Left ventricle myocardium inferior (tissue), 1 donor: ENCODE measurements at places on chromosomes 3 and 15.
A peak's percentile ranks its signal among the peaks of the same experiment; 100 is the strongest.

GRCh38 chr3:70096376-70097066 lies 97.0 kb downstream of the SAMMSON start:
- DNase-seq: no peak

DNA sequence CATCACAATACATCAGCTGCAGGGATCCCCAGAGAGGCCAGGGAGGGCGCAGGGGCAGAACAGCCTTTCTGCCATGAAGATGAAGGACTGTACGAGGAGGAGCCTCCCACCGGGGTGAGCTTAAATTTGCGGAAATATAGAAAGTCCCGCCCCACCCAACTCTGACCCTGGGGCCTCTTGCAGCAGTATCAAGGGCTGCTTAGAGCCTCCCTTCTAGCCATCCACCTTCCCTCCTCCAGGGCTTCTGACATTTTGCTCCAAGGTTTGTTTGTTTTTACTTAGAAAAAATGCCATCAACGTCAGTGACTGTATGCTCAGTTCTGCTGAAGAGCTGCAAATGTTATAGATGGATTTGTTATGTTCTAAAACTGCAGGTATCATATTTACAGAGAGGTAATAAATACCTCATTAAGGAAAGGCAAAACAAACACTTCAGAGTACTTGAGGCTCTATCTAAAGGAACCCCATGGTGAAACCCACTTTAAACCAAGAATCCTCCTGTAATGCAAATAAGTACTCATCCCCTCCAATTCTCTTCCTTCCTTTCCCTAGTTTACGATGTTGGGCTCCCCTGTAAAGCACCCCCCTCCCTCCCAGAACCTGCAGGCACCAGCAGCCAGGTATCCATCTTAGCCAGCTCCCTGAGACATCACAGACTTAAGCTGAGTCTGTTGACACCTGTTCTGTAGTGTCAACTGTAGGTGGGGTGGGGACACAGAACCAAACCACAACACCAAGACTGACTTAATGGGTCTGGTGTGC lies 30.5 kb downstream of the RFTN1 start:
- no peak for DNase-seq

DNA sequence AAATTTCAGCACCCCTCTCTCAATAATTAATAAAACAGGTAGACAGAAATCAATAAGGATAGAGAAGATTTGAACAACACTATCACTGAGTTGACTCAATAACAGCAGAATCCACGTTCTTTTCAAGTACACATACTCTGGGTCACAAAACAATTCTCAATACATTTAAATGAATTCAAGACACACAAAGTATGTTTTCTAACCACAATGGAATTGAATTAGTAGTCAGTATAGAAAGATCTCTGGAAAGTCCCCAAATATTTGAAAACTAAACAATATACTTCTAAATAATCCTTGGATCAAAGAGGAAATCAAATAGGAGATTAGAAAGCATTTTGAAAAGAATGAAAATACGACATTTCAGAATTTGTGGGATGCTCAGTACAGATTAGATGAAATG lies 40.0 kb downstream of the TKT start:
- no peak for DNase-seq

DNA sequence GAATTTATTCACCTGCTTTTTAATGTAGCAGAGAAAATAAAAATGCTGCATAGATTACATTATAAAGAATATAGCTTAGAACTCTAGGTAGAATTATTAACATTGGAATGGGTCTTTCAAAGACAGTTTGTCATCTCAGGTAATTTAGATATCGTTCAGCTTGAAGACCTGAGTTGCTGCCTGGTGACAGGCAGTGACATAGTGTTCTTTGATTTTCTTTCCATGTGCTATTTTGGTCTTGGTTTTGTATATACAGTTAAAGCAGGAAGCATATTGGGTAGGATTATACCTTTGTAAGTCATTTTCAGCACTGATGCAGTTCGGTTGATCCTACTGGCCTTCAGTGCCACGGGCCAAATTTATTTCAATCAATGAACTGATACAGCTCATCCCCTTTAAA lies 98.7 kb downstream of the BBX start:
- no peak for DNase-seq

DNA sequence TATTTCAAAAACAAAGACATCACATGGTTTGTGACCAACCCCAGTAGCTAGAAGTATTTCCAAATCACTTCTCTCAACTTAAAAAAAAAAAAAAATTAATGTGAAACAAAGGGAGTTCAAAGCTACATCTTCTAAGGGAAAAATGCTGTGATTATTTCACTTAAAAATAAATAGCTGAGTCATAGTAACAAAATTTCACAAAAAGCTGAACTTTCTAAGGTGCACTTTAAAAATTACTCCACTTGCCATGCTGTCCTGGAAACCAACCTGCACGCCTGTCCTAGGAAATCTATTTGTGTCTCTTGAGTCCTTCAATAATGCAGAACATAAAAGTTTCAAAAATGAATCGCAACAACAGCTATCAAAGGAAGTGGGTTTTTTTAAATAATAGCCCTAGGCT lies 1.8 kb downstream of the ACAP2 start:
- DNase-seq: no peak

GRCh38 chr15:53378096-53378800 lies 381.2 kb downstream of the WDR72 start:
- no peak for DNase-seq

GRCh38 chr15:71125831-71126450 lies 10.7 kb downstream of the THSD4 start:
- no peak for DNase-seq

- no peak for DNase-seq
Observed at GRCh38 chr3:32443478-32443877, 51.8 kb downstream of the CMTM7 start.

DNA sequence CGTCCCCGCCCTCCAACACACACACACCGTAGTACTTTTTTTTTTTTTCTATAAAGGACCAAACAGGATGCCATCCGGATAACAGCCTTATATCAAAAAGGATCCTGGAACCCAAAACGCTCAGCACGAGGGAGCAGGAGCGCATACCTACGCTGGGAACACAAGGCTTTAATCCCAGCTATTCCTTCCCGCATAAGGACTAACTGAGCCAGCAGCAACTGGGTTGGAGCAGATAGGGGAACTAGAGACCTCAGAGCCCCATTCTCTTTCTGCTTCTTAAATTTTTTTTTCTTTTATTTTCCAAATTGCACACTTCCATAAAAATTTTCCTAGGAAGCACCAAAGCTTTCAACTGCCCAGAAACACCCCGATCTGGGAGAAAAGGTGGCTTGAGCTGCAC lies 1.3 kb downstream of the TRANK1 start:
- no peak for DNase-seq

DNA sequence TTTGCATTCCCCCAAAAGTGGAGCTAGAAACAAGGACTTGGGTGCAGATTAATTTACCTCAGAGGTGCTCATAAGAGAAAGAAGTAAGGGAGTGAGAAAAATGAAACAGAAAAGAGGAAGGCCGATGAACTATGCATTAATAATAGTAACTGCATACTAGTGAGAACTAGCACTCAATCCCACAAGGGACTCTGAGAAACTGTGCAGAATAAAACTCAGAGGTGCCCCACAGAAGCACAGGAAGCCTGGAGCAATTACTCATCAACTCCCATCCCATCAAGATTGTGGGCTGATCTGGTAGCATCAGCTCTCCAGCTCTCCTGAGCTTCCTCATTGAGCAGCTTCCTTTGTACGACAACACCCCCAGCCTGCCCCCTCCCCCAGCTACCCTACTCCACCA lies 50.8 kb downstream of the CLDN18 start:
- no peak for DNase-seq

- no peak for DNase-seq
Observed at GRCh38 chr3:60048447-60048848, 998.6 kb upstream of the CFAP20DC start.

DNA sequence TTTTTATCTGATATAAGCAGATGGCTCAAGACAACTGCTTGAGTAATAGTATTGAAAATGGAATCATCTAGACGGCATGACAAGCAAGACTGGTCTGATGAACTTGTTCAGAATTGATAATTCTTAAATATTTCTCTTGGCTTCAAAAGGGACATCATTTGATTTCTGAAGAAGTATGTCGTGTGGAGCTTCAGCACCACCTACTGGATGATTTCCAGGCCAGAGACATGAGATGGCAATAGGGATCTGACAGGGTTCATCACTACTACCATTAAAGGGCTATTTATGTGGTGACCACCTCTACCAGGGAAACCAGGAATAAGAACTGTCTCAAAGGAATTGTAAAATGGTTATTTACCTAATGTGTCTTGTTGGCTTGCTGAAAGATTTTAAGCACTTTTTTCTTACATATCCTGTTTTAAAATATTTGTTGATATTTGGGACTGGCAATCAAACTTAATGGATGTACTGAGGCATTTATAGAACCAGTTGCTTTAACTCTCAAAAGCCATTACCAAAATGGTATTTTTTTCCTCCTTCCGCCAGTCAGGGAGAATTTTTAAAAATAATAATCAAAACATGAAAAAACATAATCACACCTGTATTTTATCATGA lies 99.5 kb upstream of the FAM98B start:
- peak; percentile 17 for DNase-seq

DNA sequence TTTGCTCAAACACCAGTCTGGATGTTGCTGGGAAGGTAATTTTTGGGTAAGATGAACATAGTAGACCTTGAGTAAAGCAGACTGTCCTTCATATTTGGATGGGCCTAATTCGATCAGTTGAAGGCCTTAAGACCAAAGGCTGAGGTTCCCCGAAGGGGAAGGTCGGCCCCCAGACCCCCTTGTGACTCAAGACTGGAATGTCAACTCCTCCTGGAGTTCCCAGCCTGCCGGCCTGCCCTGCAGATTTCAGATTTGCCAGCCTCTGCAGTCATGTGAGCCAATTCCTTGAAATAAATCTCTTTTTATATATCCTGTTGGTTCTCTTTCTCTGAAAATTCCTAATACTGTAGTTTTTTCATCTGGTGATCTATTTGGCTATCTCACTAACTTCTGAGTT lies 146.5 kb downstream of the APBA2 start:
- no peak for DNase-seq

GRCh38 chr3:130428871-130429712 lies 83.6 kb downstream of the COL6A5 start:
- no peak for DNase-seq

DNA sequence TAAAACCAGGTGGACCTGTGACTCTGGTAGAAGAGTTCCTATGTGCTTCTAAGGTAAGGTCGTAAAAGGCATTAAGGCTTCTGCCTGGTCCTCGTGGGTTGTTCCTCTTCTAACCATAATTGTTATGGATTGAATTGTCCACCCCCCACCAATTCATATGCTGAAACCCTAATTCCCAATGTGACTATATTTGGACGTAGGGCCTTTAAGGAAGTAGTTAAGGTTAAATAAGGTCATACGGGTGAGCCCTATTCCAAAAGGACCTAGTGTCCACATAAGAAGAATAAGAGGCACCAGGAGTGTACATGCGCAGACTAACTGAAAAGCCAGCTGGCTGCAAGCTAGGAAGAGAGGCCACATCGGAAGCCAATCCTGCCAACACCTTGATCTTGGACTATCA lies 1.9 kb downstream of the ADPGK start:
- DNase-seq: no peak

DNA sequence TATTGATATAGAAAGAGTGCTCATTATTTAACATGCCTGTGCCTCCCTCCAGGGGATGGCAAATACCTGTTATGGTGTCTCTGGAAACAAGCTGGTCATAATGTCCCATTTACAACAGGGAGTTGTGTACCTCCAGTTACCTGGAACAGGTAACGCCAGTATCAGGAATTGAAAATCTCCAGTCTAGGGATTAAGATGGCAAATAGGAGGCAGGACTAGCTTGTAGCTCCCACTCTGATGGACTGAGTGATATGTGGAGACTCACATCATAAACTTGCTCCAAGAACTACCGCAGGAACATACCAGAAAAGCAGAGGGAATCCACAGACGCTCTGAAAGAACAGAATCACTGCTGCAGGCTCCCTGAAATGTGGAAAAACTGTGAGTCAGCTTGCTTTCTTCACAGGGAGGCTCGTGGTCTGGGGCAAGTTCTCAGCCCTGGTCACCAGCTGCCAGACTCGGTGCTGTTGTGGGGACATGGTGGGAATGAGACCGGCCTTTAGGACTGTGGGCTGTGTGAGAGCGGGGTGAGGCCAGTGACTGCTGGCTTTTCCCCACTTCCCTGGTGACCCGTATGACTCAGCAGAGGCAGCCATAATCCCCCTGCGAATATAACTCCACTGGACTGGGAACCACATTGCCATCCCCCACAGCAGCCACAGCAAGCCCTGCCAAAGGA lies 97.4 kb downstream of the KCNAB1 start:
- DNase-seq: no peak

DNA sequence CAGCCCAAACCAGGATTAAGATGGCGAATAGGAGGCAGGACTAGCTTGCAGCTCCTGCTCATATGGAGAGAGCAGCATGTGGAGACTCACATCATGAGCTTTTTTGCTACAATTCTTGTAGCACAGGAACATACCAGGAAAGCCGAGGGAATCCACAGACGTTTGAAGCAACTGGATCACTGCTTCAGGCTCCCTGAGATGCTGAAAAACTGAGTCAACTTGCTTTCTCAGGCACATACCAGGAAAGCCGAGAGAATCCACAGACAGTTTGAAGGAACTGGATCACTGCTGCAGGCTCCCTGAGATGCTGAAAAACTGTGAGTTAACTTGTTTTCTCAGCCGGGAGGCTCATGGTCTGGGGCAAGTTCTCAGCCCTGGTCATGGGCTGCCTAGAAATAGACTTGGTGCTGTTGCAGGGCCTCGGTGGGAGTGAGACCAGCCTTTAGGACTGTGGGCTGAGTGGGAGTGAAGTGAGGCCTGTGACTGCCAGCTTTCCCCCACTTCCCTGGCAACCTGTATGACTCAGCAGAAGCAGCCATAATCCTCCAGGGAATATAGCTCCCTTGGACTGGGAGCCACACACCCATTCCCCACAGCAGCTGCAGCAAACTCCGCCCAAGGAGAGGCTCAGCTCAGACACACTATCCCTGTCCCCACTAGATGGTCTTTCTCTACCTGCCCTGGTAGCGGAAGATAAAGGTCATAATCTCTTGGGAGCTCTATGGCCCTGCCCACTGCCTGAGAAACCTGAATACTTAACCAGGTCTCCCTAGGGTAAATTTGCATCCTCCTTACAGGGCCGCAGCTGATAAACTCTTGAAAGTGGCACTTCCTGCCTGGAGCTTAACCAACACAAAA lies 51.9 kb upstream of the PFN2 start:
- DNase-seq: no peak

GRCh38 chr3:1456781-1457311 lies 364.0 kb downstream of the CNTN6 start:
- no peak for DNase-seq

DNA sequence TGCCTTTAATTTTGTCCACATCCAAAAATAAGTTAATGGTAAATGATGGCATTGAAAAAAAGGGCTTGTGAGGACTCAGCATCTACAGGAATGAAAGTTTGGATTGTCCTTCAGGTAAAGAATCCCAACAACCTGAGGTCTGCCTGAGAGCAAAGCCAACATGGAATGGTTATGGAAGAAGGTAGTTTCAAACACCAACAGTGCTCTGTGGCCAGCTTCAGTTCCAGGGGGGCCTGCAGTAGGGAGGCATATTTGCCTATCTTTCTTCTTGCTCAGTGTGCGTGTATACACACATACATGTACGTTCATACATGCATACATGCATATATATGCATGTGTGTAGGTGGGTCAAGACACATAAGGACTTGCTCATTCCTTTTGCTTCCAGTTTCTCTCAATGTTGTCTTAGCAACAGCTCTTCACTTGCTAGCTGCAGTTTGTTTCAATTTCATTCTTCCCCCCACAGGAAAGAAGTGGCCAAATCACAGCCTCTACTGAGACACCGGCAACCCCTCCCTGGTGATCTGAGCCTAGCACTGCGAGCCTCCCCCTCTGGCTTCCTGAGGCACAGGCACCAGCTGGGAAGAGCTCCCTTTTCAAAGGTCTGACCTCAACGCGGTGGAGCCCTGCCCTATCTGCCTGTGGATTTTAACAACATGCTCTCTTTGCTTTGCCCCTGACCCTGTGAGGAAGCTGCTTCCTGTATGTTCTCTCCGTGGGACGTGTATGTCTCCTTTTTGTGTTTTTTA lies 146.2 kb downstream of the KLF13 start:
- DNase-seq: no peak
